Articular chondrocyte of knee joint (primary cell): ENCODE measurements at places on chromosomes 1 and 21. TPM values are rescaled to one million over a fixed set of nuclear protein-coding genes. Genes with fewer than 3 reads are reported as not detected.

Gene ETV3L
- not detected in 2 replicates for total RNA-seq

Gene LEFTY2
- not detected in 2 replicates for total RNA-seq

Gene RXRG
- not detected in 2 replicates for total RNA-seq

Gene GFI1
- total RNA-seq = under 0.01 TPM in 1 of 2 replicates, not detected in the other

Gene ADAMTS4
- 0.43 and 0.52 TPM in 2 replicates for total RNA-seq

Gene TSPAN2
- total RNA-seq = 5.5 and 7.1 TPM in 2 replicates
